ENCODE measurements at places on chromosomes 7 and 10.

DNA sequence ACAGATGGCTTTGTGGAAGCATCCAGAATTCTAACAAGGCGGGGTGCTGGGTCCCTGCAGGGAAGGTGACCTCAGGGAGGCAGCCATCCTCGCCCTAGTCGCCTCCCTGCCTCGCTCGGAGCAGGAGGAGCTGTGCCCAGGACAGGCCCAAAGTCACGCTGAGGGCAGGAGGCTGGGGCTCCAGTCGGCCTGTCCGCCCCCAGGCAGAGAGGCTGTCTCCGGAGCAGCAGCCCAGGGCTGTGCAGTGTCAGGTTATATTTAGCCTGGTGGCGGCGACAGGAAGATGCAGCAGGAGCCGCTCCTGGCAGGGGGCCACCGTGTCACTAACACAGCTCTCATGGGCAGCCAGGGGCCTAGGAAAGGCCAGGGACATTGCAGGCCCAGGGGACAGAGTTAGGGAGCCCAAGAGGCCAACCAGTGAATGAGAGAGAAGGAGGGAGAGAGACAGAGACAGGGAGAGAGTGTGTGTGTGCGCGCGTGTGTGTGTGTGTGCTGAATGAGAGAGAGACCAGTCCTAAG is 13.5 kb downstream of the KCNH2 start:
- DNase-seq: no peak

DNA sequence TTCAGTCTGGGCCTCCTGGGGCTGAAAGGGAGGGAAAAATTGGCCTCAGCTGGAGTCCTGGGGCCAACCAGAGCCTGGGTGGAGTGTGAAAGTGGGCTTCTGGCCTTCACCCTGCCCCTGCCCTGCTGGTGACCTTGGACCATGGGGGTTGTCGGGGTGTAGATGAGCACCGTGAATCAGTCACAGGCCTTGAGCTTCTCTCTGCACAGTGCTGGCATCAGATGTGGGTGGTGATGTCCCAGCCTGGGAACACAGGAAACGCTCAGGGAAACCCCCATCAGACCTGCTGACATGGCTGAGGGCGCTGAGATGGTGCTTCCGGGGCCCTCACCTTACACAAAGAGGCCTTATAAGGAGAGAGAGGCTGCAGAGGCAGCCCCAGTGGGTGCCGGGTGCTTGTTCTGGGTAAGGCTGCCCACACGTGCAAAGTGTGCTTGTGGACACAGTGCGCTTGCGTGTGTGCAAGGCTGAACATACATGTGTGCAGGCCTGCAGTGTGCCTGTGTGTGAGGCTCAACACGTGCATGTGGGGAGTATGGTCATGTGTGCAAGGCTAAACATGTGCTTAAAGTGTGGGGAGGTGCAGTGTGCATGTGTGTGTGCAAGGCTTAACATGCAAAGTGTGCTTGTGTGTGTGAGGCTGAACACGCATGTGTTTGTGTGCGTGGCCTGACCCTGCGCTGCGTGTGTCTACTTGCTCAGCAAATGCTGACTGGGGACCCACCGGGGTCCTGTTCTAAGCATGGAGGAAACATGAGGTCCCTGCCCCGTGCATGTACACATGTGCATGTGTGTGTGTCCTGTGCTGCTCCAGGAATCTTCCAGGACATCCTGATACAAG is 6.5 kb downstream of the ARPC1B start:
- DNase-seq: no peak

DNA sequence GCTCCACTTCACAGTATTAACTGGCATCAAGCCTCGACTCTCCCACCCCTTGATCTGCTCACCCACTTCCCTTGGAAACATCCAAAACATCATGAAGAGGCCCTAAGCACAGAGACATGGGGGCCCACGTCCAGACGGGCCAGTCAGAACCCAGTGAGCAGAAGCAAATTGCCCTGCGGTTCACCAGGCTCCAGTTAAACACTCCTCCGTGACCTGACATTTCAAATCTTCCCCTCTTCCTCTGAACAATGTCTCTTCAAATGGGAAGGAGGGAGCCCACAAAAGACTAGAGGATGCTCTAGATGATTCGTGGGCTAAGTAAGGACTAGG is 44.8 kb downstream of the CLEC2L start:
- no peak for DNase-seq

DNA sequence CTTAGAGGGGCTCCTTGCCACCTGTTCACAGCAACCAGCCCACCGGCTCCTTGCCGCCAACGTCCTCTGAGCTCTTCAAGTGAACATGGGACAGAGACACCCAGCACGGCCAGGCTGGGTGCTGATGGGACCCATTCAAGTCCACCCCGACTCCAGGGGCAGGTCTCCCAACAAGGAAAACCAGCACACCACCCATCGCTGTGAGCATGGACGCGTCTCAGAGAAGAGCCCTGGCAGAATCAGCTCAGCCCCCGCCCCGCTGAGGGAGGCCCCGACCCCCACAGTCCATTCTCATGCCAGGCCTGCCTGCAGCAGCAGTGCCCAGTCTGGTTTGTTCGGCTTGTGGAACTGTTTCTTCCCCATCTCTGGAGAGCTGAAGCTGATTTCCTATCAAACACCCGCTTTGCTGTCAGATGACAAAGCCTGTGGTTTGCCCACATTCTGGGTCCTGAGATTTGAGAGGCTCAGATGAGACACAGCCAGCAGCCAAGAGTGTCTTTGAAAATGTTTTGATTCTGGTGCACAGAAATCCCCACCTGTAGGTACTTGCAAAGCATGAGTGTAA is 216.6 kb downstream of the ZMYND11 start:
- DNase-seq: no peak

GRCh38 chr7:16982640-16983350 is 101.0 kb upstream of the AGR3 start:
- DNase-seq: no peak

DNA sequence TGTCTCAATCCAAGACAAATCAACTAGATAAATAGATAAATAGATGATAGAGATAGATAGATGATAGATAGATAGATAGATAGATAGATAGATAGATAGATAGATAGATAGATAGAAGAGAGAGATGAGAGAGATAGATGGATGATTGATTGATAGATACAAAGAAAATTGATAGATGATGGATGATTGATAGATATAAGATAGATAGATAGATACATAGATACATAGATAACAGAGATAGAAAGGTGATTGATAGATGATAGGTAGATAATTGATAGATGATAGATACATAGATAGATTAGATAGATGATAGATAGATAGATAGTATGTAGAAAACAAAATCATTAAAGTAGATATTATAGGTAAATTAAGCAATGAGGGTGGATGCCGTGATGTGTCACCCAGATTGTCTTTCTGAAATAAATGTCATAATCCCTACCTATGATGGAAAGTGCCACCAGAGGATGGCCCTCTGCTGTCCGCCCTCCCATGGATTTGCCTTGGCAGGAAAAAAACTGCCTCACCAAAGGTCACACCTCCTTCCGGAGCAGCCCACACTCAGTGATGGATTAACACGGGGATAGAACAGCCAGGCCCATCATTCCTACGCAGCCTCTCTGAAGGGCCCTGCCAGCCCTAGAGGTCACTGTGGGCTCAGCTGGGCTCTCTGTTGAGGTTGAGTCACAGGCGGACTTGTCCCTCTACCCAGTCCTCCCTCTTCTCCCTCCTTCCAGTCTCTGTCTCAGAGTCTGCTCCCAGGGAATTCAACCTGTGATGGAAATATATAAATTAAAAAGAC is 50.8 kb downstream of the KCNH2 start:
- no peak for DNase-seq

- DNase-seq: no peak
Measured at GRCh38 chr7:127922656-127923055, 108.6 kb downstream of the LRRC4 start.

Measured in NCI-H187 (cell line).